ENCODE measurements at places on chromosomes 12 and 14.

DNA sequence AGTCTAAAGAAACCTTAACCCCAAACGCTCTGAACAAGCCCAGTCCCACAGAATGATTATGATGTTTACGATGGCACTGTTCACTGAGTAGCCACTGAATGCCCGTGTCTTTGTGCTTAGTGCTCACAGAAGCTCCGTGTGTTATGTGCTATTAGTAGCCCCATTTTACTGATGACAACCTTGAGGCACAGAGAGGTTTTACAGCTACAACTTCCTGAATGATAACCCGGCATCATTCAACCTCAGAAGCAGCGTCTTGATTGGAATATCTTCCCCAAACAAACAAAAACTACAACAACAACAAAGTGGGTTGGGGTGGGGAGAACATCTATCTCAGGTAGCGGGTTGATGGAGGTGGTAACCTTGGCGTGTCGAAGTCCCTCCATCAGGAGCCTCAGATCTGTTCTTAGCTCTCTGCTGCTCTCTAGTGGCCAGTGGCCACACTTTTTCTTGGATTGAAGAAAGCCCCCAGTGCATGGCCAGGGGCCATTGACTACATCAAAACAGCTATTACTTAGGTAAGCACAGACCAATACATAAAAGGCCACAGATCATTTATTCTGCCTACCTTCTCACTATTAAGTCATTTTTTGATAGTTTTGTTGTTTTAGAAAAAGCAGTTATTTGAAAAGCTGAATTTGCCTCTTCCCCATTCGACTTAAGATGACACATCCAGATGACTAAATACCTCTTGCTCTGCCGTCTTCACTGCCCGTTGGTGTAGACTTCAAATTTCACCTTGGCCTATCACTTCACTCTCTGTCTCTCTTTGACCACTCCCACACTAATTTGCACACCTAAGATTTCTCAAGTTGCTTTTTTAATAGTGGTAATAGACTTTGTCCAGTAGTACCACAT is 376.9 kb downstream of the GALC start:
- DNase-seq: peak; percentile 40

DNA sequence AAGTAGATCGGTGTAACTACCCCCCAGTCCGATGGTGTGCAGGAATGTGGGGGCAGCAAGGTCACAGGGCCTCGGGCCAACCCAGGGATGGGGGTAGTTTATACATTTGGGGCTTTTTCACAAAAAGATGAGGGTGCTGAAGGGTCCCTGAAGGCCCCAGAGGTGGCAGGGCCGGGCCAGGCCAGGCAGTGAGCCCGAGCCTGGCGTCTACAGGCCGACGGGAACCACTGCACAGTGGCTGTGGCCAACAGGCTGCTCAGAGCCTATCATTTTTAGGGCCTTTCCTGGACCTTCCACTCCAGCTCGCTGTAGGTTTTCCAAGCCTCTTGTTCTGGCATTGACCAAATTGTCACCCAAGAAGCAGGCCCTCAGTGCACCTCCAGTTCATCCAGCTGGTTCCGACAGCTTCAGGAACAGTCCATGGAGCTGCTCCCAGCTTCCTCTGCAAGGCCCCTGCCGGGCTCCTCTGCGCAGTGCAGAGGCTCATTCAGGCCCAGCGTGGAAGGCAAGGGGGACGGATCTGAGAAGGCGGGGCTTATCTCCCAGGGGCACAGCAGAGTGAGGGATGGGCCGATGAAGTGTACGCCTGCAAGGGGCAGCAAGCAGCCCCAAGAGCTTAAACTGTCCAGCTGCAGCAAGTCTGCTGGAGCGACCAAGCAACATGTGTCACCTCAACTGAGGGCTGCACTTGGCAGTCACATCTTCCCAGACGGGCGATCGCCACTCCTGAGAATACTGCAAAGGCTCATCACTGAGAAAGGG is 13.9 kb downstream of the CDCA4 start:
- no peak for DNase-seq

DNA sequence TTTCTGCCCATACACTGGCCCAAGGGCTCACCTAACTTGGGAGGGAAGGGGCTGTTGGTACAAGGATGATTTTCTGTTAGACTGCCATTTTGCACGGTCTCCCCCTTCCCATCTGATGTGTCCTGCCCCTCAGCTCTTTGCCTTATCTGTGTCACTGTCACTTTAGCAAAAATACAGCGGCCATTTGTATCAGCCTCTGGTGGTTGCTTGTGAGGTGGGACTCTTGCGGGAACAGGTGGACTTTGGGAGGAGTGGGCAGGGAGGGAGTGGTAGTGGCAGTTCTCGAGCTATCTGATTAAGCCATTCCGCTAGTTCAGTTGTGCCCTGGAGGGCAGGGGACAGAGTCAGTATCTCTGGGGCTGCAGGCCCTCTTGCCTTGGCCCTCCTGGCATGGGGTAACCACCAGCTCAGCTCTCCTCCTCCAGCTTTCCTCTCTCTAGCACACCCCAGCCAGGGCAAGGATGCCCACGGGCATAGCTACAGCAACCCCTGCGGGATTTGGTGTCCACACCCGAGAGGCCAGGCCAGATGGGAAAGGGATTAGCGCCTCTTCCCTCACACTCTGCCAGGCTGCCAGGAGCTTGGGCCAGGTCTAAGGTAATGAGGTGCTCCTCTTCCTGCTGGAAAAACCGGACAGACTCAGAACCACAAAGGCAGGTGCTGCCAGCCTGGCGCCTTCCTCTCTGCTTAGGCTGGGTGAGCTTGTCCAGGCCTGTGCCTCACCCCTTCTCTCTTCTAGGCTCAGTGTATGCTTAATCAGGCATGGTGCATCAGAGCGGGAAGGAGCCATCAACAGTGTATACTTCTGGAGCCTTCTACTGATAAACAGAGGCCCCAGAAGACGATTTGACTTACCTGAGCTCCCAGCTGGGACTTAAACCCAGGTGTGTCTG is 8.7 kb downstream of the SLC48A1 start:
- DNase-seq: no peak

- DNase-seq: peak; percentile 83
Observed at GRCh38 chr14:92600318-92601053, 86.9 kb downstream of the RIN3 start.

DNA sequence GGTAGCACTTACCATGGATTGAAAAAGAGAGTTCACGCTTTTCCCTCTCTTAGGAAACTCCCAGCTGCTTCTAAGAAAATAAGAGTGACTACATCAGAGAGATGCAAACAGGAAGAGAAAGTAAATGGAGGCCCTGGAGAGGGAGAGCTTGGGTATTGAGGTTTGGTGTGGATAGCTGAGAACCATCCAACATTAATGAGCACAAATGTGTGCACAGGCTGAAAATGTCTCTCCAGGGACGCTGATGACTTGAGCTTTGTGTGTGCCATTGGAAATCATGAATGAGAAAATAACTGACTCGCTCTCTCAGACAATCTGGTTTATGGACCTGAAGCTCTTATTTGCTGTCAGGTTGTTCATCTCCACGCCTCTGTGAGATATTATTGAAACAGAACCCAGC is 318.8 kb downstream of the NRXN3 start:
- no peak for DNase-seq

- DNase-seq: no peak
Observed at GRCh38 chr12:5720381-5721005, 224.6 kb downstream of the ANO2 start.

GRCh38 chr12:15648558-15648957 is 140.6 kb downstream of the EPS8 start:
- no peak for DNase-seq

GRCh38 chr12:12488823-12489550 is 73.7 kb downstream of the DUSP16 start:
- no peak for DNase-seq

- no peak for DNase-seq
Observed at GRCh38 chr12:118999107-118999506, 17.8 kb downstream of the SRRM4 start.

DNA sequence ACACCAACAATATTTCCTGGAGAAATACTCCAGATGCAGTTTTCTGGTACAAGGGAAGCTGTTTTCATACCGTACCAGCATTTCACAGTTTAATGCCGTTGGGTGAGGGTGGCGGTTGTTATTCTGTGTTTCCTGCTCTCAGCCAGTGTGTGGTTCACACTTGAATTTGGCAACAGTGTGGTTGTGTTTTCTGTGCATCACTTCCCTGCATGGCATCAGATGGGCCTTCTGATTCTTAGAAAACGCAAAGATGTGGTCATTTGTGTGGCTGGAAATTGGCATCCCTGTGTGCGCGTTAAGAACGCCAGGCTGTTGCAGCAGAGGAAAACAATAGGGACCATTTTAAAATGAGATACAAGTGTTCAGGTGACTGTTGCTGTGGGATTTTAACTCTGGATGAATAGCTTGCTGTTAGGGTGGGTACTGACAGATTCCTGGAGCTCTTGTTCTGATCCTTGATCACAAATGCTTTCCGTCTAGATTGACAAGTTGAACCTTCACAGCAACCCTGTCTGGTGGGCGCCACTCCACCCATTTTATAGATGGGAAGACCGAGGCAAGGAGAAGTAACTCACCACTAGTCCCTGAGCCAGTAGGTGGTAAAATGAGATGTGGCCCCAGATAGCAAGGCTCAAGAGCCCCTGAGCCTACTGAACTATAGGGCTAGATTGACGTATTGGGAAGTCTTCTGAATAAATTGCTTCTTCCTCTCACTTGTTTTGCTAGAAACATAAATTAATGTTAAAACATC is 231.2 kb downstream of the CHST11 start:
- DNase-seq: no peak

DNA sequence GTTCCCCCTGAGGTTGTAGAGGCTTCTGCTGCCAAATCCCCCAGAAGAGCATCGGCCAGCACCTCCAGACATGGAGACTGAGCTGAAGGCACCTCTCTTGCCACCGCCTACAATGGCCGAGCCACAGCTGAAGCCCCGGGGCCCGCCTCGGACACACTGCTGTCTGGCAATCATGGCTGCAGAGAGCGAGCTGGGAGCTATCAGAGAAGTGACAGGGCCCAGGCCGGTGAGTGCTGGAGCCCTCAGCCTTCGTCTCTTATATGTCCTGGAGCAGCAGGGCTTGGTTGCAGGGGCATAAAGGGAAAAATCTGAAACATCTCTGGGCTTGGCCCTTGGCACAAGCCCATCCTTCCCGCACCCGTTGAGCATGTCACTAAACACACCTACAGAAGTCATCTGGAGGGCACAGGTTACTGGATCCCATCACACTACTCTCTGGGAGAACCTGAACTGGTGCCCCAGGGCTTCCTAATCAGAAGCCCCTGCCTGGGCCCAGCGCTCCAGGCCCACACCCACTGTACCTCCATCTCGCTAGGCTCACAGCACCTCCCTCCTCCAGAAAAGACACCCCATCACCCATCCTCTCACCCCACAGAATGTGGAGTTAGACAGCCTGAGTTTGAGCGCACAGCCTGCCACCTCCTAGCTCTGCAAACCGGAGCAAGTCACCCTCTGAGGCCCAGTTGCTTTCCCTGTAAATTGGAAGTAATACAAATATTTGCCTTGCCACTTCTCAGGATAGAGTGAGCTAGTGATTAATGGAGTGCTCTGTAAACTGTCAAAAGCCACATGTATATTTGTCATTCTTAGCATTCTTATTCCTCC is at the start of gene KRT4:
Gene KRT4 (minus strand): TSS at position 232 of the 825 bp plus-strand sequence. CDS start 58 bp downstream, at position 174.
- peak; percentile 84 for DNase-seq

DNA sequence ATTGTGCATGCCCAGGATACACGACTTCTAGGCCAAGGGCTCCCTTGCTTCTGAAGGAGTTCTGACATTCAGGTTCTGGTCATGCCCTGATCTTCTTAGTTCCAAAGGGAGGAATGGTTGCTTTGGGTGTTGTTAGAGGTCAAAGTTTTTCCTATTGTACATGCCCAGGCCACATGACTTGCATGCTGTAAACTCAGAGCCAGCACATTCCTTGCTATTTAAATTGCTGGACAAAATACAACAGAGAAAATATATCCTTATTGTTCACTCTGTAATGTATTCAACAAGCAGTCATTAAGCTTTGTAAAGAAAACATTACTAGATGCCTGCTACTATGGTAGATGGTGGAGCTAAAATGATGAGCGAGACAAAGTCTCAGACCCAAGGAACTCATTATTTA is 71.2 kb upstream of the COCH start:
- no peak for DNase-seq

DNA sequence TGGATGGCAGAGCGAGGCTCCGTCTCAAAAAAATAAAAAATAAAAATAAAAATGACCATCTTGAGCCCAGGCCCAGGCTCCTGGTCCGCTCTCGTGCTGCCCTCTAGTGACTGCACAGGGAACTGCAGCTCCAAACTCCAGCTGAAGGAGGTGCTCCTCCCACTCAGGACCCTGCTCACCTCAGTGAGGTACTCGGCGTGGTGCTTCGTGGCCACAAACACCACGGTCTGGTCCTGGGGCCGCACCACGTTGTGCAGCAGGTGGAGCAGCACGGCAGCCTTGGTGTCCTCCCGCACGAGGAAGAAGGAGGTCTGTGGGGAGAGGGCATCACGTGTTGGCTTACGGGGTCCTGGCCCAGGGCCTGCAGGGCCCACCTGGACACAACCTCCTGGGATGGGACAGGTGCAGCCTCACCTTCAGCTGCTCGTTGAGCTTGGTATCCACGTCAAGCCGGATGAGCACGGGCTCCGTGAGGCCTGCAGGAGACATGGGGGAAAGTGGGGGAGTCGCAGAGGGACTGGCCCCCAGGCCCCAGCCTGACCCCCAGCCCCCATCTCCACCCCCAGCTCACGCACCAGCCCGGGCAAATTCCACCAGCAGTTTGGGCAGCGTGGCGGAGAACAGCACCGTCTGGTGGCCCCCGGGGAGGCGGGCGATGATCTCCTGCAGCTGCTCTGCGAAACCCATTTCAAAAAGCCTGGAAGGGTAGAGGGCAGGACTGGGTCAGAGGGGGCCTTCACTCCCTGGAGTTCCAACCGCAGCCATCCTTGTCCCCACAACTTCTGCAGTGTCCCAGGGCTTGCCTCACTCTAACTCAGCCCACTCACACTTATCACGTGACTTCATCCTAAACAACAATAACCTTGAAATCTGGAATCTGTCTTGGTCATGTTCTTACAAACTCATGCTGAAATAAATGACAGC is 10.6 kb downstream of the DDX54 start:
- DNase-seq: peak; percentile 54

- DNase-seq: no peak
Observed at GRCh38 chr12:27517546-27517945, 6.5 kb upstream of the PPFIBP1 start.

- peak; percentile 84 for DNase-seq
Observed at GRCh38 chr14:100078997-100079725, 13.9 kb downstream of the EVL start.

GRCh38 chr14:64720131-64720576 is 15.9 kb downstream of the PLEKHG3 start:
- DNase-seq: peak; percentile 66

- DNase-seq: no peak
Observed at GRCh38 chr12:62401631-62402030, 65.0 kb upstream of the MON2 start.

- DNase-seq: no peak
Observed at GRCh38 chr12:111274777-111275176, 94.1 kb downstream of the PHETA1 start.

GRCh38 chr12:53225635-53226424 is 6.2 kb downstream of the RARG start:
- no peak for DNase-seq

- DNase-seq: no peak
Observed at GRCh38 chr14:88196116-88196890, 126.8 kb downstream of the KCNK10 start.

GRCh38 chr12:108297895-108298760 is 41.0 kb downstream of the CMKLR1 start:
- DNase-seq: no peak

Data from AG10803 (cell line).